Hematopoietic multipotent progenitor cell treated with erythropoietin and hydrocortisone succinate and interleukin-3 and kit ligand, for 6 days (in vitro differentiated cells): ENCODE measurements at places on chromosomes 6 and 20.
A peak's percentile ranks its signal among the peaks of the same experiment; 100 is the strongest.

GRCh38 chr6:109896341-109896740 is 81.8 kb upstream of the GPR6 start:
- no peak for DNase-seq

DNA sequence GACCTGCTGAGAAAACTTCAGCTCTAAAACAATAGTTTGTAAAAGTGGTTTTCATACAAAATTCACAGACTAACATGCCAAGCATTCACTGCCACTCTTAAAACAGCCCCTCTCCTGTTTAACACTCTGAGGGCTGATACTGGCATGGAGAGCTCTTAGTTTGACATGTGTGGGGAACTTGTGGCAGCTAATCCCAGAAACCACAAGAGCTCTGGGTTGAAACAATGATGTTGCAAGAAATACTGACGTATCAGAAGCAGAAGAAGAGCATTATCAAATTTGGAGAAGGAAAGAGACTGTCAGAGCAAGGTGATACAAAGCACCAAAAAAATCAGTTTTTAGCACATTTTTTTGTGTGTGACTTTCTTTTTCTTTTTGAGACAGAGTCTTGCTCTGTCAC is 5.1 kb downstream of the BEND3 start:
- DNase-seq, result peak; percentile 86

GRCh38 chr6:138461647-138462046 is 37.6 kb downstream of the NHSL1 start:
- no peak for DNase-seq

DNA sequence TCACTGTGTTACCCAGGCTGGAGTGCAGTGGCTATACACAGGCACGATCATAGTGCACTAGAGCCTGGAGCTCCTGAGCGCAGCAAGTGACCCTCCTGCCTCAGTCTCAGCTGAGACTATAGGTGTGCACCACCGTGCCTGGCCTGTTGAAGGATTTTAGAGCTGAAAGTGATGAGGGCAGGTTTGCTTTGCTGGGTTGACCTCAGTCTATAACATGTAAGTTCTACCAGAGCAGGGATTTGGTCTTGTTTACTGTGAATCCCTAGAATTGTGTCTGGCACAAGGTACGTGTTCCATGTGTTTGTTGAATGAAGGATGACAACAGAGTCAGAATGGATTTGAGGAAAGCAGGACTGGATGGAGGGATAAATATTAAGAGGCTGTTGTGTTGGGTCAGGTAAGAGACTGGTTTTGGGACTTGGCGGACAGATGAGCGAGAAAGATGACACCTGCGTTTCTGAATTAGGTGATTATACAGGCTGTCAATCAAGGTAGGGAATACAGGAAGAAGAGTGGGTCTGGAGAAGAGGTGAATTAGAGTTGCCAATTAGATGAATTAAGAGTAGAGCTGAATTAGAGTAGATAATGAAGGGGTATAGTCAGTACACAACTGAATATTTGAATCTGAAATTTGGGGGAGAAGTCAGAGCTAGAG is 6.5 kb downstream of the ASXL1 start:
- DNase-seq, result no peak

DNA sequence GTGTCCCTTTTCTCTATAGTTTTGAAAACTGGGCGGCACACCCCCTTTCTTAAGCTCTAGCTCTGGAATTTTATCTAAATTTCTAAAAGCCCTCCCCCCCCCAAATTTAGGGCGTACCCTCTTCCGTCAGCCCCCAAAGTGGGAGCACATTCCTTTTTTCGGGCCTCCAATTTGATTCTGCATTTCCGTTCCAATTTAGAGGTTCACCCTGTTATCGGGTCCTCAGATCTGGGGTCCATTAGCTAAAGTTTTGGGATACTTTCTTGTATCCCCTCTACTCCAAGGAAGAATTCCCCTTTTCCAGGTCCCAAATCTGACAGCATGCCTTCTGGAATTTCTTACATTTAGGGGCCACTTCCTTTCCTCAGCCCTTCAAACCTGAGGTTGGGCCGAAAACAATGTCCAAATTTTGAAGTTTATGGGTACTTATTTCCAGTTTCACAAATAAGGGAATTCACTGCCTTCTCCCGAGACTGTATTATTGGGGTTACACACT is 796 bp downstream of the PHF20 start:
- DNase-seq, result no peak

GRCh38 chr6:110399219-110400071 is 15.9 kb downstream of the DDO start:
- peak; percentile 19 for DNase-seq

DNA sequence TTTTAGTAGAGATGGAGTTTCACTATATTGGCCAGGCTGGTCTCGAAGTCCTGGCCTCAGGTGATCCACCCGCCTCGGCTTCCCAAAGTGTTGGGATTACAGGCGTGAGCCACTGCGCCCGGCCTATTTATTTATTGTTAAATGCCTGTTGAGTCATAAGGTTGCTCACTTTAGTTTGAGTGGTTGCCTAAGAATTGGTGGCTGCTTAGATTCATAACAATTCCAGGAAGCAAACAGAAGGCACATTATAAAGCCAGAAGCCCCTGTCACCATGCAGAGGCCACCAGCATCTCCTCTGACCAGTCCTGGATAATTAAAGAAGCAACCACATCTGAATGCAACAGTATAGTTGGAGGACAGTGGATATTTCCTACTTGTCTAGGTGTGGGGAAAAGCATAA is 24.0 kb upstream of the ARMH2 start:
- DNase-seq, result no peak
